ENCODE measurements at places on chromosomes 12 and 14. TPM values are rescaled to one million over a fixed set of nuclear protein-coding genes. Genes with fewer than 3 reads are reported as not detected.

The ARHGAP9 gene
- 18.1 TPM for total RNA-seq

- no peak for DNase-seq
These were observed 182.3 kb downstream of the TMEM132C start for GRCh38 chr12:128449146-128449894.

DNA sequence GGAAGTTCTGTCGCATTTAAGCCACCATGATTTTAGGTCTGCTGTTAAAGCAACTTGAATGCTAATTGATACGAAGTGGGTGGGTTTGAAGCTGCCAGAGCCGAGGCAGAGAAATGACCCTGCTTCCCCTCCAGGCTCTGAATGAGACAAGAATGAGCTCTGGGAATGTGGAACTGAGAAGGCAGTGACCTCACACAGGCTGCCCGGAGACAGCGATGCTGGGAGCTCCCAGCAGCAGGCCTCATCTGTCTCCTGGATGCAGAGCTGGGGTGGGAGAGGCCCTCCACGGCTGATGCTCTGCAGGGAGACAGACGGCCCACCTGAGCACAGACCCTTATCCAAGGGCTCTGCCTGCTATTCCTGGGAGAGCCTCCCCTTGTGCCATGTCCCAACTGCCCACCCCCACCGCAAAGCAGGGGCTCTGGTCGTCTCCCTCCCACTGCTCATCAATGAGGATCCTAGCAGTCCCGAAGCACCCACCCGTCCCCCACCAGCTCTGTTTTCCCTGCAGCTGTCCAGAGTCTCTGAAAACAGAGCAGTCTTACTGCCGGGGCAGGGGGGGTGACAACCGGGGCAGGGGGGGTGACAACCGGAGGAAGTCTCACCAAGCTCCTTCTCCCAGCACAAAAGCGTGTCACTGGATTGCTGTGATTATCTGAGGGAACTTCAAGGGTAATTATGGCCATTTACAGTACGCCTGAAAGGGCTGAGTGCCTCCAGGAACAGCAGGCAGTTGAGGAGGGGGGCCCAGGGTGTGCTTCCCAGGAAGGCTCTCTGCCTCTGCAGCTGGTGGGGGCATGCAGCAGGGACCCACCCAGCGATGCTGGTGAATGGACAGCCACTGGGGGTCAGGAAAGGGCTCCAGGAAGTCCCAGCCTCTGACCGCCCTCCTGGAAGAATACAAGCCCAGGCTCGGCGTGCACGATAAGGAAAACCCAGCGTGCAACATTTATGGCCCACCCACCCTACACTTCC lies 67.8 kb downstream of the CHGA start:
- no peak for DNase-seq

GRCh38 chr12:2264651-2265232 lies 212.0 kb downstream of the CACNA1C start:
- DNase-seq = no peak

DNA sequence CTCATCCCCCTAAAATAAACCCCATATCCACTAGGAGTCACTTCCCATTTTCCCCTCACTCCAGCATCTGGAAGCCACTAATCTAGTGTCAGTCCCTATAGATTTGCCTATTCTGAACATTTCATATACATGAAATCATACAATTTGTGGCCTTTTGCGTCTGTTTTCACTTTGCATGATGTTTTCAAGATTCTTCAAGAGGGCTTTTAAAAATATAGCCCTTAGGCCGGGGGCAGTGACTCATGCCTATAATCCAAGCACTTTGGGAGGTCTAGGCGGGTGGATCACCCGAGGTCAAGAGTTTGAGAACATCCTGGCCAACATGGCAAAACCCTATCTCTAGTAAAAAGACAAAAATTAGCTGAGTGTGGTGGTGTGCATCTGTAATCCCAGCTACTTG lies 104.7 kb downstream of the VEZT start:
- no peak for DNase-seq

DNA sequence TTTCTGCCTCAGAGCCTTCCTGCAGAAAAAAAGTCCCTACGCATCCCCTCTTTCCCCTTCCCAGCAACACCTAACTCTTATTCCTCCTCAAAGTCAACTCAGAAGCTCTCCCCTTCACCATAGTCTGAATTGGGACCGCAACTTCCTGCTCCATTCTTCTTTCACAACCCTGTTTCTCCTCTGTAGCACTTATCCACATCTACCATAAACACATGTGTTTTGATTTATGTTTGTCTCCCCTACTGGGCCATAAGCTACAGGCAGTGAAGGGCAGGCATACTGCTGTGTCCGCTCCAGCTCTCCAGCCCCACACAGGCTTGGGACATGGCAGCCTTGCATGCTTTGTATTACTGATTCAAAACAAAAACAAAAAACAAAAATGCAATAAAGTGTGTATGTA lies 5.9 kb downstream of the SDR9C7 start:
- DNase-seq = no peak

- DNase-seq = no peak
These were observed 38.1 kb downstream of the DUSP6 start for GRCh38 chr12:89314060-89314761.

GRCh38 chr12:54286042-54287030 lies 5.8 kb downstream of the HNRNPA1 start:
- no peak for DNase-seq

- no peak for DNase-seq
These were observed 256.5 kb downstream of the EMP1 start for GRCh38 chr12:13452955-13453570.

DNA sequence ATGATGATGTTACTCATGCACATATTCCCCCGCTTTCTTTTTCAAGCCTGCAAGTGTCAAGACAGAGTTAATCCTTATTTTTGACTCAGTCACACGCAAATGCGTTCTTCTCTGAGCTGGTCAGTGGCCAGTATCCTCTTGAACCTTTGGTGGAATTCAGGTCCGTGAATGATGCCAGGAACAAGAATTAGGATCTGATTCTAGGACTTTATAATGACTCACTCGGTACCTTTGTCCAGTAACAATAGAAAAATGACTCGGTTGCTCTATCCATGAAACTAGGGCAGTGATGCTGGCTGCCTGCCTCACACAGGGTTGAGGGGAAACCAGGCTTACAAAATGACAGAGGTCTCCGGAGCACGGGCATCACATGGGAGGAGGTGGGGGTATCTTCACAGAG lies 185.8 kb upstream of the NUDT4 start:
- no peak for DNase-seq

DNA sequence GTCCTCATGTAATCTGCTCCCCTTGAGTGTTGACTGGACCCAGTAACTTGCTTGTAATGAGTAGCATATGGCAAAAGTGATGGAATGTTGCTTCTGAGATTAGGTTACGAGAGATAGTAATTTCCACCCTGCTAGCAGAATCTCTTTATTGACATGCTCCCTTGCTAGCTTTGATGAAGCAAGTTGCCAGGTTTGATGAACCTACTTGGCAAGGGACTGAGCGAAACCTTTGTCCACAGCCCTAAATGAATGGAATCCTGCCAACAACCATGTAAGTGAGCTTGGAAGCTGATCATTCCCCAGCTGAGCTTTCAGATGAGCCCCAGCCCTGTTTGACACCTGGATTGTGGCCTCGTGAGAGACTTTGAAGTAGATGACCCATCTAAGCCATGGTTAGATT lies 120.8 kb upstream of the PLXNC1 start:
- DNase-seq = no peak

DNA sequence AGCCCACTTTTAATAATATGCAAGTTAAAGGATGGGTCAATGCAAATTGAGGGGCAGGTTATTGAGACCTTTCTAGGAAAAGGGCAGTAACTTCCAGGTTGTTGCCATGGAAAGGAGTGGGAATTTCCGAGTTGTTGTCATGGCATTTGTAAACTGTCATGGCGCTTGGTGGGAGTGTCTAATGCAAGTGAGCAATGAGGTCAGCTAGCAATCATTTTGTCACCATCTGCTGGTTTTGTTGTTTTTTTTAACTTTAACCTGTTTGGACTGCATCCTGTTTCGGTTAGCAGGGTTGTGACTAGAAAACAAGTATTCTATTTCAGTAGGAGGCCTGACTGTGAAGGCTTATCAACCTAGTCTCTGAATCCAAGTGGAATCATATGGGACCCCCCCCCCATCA lies 85.8 kb upstream of the TSPAN11 start:
- no peak for DNase-seq

GRCh38 chr14:32023540-32023939 lies 53.6 kb upstream of the ARHGAP5 start:
- DNase-seq = no peak

GRCh38 chr12:94769776-94770759 lies 119.7 kb upstream of the TMCC3 start:
- DNase-seq = no peak

DNA sequence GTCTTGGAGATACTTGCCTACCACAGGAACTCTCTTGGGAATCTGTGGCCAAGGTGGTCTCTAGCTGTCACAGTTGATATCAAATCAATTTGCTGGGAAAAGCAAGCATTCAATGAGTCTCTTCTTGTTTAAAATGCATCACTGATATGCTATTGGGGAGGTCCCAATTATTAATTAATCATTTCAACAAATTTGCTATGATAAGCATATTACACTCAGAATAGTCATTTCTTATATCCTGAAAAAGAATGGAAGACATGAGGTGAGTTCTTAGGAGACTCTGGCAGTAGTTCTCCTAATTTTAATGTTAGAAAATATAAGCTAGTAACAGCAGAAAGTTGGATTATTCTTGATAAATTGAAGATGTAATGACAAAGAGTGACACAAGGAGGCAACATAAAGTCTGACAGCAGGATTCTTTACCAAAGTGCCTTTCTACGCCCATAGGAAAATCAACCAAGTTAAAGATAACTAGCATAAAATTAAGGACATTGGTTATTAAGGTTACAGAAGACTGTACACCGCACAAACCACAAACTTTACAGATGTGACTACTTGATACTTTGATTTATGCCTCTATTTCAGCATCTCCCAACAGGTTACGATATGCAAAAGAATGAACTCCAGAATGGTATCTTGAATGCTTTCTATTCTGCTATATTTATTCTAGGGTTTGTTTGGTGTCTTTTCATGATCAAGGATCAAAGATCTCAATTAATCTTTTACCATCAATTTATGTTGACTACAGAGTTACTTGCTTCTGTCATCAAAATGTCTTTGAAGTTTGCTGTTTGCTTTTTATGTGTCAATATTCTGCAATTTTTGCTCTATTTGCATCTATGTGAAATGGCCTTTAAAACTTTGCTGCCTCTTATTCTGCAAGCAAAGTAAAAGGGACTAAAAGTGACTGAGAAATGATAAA lies 349.6 kb upstream of the CLEC14A start:
- DNase-seq = no peak
